ENCODE measurements at places on chromosomes 1 and 21.

GRCh38 chr1:109104364-109105151 lies 9.4 kb upstream of the ELAPOR1 start:
- DNase-seq: no peak

DNA sequence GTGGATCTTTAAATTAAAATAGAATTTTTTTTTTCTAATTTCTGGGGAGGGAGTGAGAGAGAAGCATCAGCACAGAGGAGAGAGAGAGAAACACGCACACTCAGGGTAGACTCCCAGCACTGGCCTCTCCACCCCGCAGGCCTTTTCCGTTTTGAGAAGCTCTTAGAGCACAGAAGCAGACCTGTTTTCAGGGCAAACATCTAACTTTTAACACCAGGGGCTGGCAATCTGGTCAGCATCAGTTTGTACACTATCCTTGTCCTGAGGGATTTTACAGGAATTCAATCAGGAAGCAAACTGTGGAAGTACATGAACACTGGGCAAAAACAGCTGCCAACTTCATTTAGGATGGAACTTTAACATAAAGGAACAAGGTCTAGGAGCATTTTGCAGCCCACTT lies 117.9 kb upstream of the ESRRG start:
- DNase-seq: no peak

GRCh38 chr21:45923146-45923545 lies 58.4 kb upstream of the COL6A1 start:
- peak; percentile 57 for DNase-seq

- DNase-seq: no peak
These were observed 7.5 kb downstream of the CNN3 start for GRCh38 chr1:94919241-94920030.

DNA sequence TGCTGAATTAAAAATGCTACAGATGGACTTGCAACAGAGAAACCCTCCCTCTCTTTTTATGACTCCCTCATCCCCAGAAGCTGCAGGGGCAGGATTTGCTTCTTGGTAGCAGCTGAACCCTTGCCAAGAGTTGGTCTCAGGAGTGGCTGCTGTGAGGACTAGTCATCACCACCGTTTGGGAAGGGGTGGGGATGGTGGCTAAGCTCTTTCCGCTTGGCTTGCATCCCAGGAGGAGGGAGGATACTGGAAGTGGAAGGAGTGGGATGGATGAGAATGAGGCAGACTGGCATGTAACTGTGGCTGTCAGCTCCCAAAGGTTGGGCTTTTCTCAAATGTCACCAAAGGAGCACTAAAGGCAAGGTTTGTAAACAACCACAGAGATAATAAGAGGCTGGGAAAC lies 50.8 kb upstream of the COL24A1 start:
- DNase-seq: no peak

DNA sequence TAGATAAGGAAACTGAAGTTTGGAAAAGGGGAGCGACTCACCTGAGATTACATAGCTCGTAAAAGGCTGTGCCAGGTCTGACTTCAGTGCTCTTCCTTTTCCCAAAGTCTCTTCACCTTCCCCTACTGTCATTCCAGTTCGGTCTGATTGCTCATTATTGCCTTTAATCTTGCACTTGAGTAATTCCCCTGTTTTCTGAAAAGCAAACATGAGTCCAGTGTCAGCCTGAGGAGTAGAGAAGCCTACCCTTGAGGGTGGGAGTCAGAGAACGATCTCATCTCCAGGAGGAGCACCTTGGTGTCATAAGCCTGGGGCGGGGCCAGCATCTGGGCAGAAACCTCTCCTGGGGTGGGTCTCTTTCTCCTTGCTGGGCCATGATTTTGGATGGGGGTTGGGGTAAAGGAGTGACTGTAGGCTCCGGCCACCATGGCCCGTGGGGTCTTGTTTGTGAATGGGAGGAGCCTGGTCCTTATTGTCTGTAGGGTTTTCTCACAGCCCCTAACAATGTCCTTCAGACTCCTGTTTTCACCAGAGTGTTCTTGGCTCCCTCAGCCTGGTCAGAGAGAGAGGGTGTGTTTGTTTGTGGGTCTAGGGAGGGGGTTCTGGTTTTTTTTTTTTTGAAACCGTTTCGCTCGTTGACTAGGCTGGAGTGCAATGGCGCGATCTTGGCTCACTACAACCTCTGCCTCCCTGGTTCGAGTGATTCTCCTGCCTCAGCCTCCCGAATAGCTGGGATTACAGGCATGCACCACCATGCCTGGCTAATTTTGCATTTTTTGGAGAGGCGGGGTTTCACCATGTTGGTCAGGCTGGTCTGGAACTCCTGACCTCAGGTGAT lies 6.0 kb downstream of the VANGL2 start:
- no peak for DNase-seq

DNA sequence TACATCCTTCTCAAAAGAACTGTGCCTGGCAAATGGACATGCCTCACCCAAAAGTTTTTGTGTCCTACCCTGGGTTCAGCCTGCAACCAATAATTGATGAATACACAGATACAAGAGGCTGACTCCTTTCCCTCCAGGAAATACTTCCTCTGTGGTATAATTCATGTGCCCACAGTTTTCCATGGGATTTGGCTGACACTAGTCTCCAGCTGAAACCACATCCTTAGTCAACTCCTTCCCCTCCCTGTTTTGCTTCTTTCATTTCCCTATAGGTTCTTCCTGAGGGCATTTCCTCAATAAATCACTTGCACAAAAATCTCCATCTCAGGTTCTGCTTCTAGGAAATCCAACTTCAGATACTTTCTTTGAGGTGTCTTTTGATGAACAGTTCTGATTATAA lies 436.6 kb upstream of the C1orf87 start:
- no peak for DNase-seq

- DNase-seq: no peak
These were observed 225.7 kb downstream of the TOMM20 start for GRCh38 chr1:234902774-234903547.

GRCh38 chr1:39642796-39643195 lies 3.4 kb upstream of the HEYL start:
- DNase-seq: no peak

DNA sequence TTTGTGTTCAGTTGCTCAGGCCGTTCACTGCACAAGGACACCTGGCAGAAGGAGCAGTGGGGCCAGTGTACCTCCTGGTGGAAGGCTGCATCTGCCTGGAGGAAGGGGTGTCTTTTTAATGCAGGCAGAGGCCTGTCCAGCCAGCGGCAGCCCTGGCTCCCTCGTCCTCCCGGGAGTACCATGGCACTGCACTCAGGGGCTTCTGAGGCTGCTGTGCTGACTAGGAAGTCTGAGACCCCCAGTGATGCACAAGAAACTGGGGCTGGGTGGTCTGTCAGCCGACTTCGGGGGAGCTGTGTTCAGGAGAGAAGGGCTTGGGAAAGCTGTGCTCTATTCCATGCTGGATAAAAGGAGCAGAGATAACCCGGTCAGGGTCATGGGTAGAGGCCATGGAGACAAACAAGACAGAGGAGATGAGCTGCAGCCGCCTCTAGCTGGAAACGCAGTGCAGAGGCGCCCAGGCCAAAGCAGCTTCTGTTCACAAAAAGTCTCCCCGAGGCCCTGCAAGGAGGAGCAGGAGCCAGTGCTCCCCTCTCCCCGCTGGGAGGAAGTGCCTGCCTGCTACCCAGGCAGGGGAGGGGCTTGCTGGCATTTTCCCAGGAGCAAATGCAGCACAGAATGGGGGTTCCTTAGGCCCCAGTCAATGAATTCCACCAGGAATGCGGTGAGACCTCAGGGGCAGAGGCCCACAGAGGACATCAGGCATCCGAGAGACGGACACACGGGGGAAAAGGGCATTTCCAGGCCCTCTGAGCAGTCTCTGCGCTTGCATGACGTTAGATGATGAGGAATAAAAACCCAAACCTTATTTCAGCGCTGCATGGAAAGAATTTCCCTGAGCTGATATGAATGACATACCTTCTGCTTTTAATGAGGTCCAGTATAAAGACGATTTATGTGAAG lies 17.2 kb upstream of the C2CD2 start:
- no peak for DNase-seq

DNA sequence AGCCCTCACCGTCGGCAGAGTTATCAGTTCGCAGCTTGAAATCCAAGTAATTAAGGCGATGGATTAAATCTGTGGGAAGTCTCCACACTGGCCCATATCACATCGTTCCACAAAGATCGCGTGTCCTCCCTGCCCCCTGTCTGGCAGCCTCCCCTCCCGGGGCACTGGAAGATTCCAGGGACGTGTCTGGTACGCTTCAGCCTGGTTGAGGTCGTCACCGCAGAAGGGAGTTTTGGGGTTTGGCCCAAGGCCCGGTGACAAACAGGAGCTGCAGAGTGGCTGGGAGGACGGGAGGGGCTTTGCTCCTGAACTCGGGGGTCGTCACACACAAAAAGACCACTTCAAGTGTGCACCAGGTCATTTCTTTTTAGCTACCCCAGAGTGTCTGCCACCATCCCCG lies 51.1 kb downstream of the PRDM16 start:
- no peak for DNase-seq

DNA sequence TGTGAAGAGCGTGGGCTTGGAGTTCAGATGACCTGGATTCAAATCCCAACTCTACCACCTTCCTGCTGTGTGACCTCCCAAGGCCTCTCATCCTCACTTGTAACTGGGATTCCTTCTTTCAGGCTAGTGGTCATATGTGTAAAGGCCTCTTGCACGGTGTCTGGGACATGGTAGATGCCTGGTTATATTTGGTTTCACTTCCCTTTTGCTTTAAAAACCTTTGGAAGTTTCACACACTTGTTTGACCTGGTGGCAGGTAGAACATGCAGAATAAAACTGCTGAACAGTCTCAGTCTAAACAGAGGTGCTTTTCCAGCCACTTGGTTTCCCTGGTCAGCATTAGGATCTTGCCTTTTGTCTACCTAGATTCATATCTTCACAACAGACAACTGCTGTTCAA lies 37.0 kb upstream of the RCAN3 start:
- DNase-seq: no peak

DNA sequence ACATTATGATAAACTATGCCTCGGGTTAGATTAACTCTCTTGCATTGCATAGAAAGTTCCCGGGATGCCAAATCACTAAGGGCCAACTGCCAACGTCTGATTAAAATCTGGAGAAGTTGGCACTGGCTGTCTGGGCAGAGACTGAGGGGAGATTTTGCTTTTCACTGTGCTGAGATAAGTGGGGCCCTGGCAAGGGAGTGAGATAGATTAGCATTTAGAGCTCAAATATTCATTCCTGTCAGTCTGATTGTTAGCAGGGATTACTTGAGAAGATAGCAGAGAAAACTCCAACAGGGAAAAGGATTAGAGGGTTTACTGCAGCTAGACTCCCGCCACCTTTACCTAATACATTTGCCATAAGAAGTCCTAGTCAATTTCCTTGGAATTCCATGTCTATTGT lies 714.1 kb upstream of the CHRM3 start:
- DNase-seq: no peak

- DNase-seq: no peak
These were observed 296.9 kb upstream of the RUNX1 start for GRCh38 chr21:35345954-35346353.

- no peak for DNase-seq
These were observed 40.0 kb downstream of the RCAN1 start for GRCh38 chr21:34574601-34575529.

DNA sequence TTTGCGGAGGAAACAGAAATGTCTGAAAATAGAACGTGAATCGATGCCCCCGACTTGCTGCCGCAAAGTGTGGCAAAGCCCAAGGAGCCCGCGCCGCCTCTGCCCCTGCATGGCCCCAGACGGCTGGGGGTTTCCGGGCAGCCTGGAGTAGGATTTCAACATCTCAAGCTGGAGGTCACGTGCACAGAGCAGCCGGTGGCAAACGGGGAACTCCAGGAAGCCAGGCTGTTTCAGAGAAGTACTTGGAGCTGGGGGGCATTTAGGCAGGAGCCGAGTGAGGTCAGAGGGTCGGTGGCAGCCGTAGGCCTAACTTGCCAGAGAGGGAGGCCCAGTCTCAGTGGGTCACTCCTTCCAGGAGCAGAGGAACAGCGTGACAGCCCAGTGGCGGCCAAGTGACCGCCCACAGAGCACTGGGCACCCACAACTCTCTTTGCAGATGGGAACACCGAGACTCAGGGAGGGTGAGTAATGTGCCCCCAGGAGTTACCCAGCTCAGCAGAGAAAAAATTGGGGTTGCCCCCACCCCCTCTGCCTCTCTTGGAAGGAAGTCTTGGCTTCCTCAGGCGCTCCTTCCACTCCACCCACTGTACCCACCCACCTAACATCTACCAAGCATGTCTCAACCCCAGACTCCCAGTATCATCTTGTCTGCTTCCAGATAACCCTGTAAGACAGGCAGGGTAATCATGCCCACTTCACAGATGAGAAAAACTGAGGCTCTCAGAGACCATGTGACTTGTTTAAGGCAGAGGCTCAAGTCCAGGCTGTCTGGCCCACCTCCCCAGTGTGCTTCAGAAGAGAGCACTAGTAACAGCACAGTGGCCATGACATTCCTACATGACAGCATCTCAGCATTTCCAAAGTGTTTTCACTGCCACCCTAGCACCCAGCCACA lies 179.4 kb downstream of the HIVEP3 start:
- peak; percentile 73 for DNase-seq

DNA sequence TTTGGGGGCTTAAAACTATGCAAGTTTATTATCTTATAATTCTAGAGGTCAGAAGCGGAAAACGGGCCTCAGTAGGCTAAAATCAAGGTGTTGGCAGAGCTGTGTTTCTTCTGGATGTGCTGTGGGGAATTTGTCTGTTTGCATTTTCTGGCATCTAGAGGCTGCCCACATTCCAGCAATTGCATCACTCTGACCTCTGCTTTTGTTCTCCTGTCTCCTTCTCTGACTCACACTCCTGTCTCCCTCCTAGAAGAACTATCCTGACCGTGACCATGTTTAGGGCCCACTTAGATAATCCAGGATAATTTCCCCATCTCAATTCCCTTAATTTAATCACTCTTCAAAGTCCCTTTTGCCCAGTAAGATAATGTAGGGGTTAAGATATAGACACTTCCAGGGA lies 127.4 kb upstream of the DEPDC1 start:
- DNase-seq: no peak

- DNase-seq: no peak
These were observed 7.5 kb upstream of the G0S2 start for GRCh38 chr1:209667708-209668107.

DNA sequence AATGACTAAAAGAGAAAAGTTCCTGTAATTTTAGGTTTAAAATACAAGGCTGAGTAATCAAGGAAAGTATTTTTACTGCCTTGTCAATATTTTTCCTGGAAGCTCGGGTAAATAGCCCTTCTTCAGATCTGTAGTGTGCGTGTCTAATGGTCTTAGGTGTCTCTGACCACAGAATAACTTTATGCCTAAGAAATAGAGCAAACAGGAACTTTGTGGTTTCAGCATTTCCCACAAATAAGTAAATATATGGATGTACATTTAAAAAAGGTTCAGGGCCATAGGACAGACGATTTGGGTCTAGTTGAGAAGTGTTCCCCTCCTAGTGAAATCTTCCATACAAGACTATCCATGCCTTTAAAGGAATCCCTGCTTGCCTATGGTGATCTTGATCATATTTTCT lies 107.0 kb downstream of the ZC3H11B start:
- DNase-seq: no peak

GRCh38 chr1:160261556-160261892 lies 825 bp downstream of the DCAF8 start:
- peak; percentile 67 for DNase-seq
